T-cell (primary cell): ENCODE measurements at places on chromosomes 12 and 14.

DNA sequence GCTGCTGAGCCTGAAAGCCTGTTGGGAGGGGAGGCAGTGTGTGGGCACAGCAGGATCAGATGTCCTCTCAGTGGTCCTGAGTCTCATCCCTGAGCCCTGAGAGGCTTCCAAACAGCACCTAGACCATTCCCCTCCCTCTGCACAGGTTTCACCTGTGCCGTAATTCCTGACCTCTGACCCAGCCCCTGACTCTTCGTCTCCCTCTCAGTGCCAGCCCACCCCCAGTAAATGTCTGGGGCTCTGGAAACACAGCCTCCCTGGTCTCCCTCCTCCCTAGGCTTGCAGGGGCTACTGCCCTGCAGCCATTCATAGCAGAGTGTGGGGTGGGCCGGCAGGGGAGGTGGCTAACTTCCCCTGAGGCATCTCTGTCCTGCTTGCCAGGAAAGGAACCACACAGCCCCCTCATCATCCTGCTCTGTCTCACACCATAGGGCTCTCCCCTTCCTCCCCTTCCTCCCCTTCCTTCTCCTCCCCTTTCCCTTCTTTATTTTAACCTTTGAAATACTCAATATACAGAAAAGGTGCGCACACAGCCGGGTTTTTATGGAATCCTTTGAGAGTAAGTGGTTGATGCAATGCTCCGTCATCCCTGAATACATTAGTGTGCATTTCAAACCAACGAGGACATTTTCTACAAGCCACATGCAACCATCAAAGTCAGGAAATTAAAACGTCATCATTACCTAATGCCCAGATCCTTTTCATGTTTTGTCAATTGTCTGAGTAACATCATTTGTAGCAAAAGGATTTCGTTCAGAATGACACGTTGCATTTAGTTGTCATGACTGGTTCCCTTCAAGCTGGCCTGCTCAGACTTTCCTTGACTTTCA, 67.0 kb downstream of the PRMT8 start:
- no peak for DNase-seq

DNA sequence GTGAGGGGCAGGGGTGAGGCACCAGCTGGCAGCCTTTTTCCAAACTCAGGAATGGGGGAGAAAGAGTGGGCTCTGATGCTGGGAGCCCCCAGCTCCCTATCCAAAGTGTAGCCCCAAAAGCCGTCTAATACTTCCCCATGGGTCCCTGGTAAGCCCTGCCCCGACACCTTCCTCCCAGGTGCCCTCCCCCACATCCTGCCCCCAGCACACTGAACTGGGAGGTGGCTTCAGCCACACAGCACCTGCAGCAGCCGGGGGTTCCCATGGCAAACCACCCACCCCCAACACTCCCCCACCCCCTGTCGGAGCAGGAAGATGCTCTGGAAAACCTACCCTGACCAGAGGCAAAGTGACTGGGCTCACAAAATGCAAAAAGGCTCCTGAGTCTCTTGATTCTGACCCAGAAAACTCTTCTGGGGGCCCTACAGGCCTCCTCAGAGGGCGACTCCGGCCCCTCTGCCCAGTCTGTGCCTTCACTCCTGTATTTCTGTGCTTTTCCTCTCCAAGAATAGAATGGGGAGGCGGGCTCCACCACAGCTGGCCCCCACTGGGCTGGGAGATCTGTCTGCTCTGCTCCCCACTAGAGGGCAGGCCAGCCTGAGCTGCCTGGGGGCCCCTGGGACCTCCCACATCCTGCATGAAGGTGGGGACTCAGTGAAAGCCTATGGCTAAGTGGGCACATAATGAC, 81.6 kb downstream of the ITPK1 start:
- DNase-seq: peak; percentile 50

DNA sequence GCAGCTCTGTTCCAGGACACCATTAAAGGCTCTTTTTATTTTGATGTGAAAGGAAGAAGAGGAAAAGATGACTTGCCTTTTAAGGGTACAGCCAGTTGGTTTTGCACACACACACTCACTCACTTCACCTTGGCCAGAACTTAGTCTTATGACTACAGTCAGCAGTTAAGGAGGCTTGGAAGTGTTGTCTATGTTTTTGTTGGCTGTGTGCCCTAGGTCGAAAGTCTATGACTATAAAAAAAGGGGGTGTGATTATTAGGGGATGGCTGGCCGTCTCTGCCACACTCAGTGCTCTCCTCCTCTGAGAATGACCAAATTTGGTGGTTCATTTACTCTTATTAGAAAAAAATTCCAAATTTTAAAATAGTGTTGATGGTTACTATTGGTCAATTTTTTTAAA, 139.5 kb upstream of the OTX2 start:
- DNase-seq: no peak

GRCh38 chr12:129791396-129791795, 112.4 kb downstream of the TMEM132D start:
- DNase-seq: no peak

- DNase-seq: no peak
Measured at GRCh38 chr14:58088961-58089360, 63.1 kb downstream of the ARMH4 start.

GRCh38 chr14:104372390-104373054, 207.0 kb upstream of the C14orf180 start:
- DNase-seq: no peak

GRCh38 chr12:53976172-53976822, 1.5 kb upstream of the HOTAIR start:
- DNase-seq: no peak

- no peak for DNase-seq
Measured at GRCh38 chr12:125882141-125882540, 816.9 kb downstream of the AACS start.

GRCh38 chr12:93363841-93364297, 13.9 kb upstream of the NUDT4 start:
- no peak for DNase-seq

- no peak for DNase-seq
Measured at GRCh38 chr14:78488938-78489337, 318.8 kb downstream of the NRXN3 start.

- DNase-seq: peak; percentile 29
Measured at GRCh38 chr12:12024911-12025682, 45.6 kb upstream of the BCL2L14 start.

- no peak for DNase-seq
Measured at GRCh38 chr12:53999559-54000115, 324 bp upstream of the HOXC9 start.

GRCh38 chr12:47819138-47819895, 386 bp downstream of the HDAC7 start:
- DNase-seq: no peak

GRCh38 chr12:132545164-132545953, 55.4 kb downstream of the FBRSL1 start:
- DNase-seq: no peak

DNA sequence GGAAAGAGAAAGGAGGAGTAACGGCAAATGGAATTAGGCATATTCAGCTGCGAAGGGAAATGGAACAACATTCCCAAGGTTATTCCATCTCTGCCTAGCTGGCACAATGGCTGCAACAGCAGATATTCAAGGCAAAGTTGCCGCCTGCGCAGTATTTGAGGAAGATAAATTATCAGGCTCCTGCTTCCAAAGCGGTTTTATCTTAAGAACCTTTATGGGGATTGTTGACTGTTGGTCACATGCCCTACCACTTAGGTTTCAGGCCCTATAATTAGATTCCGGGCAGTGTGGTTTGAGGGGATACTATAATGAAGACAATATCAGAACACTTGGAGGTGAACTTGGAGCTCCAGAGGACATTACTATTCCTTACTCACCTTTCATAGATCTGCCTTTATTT, 99.7 kb downstream of the FGD4 start:
- DNase-seq: no peak

- DNase-seq: no peak
Measured at GRCh38 chr12:31906557-31907301, 52.5 kb upstream of the RESF1 start.

DNA sequence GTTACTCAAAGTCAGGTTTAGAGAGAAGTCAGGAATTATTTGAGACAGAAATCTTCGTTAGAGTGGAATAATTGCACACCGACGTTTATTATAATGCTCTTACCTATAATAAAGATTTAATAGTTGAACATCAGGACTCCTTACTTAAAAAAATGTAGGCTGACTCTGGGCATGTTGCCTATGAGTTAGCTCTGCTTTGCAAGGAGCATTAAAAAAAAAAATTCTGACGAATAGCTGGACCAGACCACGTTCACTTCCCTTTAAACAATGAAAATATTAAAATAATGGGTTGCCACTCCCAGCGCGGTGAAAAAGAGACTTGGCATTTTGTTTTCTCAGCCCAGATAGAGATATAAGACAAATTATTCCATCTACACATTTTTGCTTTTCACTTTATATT, 574 bp upstream of the FANCM start:
- no peak for DNase-seq

GRCh38 chr12:44889926-44890325, 13.8 kb upstream of the NELL2 start:
- DNase-seq: no peak

- no peak for DNase-seq
Measured at GRCh38 chr12:124493809-124494750, 73.3 kb downstream of the NCOR2 start.

GRCh38 chr14:50726372-50727107, 58.4 kb upstream of the SAV1 start:
- DNase-seq: peak; percentile 3

DNA sequence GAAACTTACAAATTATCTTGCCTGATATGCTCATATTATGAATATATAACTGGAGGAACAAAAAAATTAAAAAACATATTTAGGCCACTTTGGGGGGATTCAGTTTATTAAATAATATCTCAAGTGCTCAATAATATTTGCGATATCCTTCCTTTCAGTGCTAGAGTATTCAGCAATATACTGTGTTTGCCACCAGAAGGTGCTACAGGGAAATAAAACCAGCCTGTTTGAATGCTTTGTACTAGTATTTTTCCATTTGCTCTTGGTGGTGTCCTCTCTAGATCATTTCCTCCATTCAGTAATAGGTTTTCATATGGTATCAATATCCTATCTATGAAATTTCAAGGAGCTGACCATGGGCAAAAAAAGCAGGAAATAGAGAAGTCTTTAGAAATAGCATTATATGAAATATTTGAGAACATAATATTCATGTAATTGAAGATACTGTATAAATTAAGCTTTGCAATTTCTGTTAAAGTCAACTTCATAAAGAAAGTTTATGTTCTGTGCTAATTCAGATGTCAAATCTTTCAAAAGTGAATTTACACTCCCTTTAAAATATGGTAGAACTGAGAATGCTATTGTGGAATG, 106.2 kb upstream of the NAV3 start:
- no peak for DNase-seq

DNA sequence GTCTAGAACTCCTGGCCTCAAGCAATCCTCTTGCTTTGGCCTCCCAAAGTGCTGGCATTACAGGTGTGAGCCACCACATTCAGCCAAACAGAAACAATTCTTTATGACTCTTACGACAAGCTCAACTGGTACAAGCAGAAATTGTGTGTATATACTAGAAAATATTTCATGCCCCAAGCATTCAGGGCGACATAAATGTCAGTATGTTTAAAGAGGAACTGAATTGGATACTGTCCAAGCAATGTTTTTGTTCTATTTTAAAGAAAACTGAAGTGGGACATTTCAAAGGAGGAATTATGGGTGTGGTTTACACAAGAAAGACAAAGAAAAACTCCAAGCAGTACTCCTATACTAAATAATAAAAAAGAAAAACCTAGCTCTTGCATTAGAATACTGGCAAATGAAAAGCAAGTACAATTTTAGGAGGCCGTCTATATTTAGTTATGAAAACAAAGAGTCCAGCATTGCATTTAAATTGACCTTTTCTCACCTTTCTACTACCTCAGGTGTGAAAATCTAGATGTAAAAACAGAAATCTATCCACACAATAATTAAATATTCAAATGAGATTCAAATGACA, 48.9 kb downstream of the PPP1R12A start:
- DNase-seq: no peak

DNA sequence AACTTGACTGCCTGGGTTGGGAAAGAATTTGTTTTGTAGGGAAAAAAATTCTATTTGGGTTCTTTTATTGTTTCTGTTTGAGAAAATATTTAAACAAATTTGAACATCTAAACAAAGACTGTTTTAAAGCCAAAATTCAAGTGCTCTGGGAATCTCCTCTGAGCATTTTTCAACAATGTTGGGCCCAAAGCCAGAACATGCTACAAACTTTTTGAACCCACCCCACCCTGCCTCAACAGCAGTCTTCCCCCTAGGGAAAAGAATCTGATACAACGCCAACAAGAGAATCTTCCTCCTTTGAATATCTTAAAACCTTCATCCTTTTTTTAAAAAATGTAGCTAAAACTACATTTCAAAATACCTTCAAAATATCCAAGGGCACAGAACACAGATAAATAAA, 20.4 kb upstream of the NID2 start:
- no peak for DNase-seq

DNA sequence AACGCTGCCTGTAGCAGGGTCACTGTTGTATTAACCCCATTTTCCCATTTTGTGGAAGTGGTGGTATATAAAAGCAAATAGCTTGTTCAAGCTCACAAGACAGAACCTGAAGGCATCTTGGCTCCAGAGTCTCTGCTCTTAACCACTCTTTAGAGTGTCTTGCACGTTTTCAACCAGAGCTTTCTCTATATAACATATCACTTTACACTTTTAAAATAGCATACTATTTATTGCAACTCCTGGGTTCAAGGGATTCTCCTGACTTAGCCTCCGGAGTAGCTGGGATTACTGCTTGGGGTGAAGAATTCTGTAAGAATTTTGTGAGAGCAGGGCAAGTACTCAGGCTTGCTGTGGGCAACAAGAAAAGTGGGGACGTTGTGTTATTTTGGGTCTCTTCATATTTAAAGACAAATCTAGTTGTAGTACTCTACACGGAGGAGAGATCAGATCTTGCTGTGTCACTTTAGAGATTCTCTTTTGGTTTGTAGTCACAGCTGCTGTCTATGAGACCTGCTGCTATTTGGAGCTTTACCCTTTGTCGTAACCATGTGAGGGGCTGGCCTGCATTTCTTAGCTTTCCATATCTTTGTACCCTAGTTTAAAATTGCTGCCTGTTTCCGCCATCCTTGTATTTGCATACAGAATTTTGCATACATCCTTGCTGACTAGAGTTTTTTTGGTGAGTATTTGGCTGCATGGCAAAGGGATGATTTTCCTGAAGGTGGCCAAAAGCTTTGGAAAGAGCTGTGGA, 40.7 kb downstream of the WDR20 start:
- DNase-seq: no peak
